Lung microvascular endothelial cell (primary cell): ENCODE measurements at places on chromosomes 2 and 18.

DNA sequence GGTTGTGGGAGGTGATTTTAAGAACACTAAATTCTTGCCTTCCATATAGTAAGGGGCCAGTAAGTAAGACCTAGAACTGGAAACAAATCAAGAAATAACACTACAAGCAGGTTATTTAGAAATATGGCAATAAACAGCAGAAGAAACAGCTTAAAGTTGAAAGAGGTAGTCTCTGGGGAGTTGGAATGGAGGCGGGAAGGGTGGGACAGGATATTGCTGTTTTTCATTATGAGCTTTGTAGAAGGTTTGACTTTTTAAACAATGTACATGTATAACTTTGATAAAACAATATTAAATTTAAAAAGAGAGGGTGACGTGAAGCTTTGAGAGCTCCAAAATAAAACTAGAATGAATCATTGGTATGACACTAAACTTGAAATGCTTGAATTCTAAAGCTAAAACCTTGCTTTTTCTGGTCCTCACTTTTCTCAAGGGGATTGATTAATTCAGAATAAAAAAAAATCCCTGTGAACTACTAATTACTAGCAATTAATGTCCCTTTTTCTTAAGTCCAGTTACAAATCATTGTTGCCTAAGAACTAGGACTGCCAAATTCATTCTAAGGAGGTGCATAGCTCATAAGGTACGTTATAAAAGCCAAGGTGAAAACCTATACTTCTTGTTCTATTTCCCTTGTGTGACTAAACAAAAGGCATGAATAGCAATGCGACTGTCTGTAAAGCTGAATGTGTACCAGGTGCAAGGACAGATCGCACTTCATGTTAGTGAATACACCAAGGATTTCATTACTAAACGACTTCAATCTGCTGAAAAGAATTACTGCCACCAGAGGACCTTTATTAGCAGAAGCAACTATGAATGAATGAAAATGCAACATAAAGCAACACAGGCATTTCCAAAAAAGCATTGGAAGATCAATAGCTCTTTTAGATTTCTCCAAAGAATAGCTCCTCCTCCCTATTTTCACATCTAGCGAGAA is 177.5 kb downstream of the RBM43 start:
- no peak for DNase-seq

DNA sequence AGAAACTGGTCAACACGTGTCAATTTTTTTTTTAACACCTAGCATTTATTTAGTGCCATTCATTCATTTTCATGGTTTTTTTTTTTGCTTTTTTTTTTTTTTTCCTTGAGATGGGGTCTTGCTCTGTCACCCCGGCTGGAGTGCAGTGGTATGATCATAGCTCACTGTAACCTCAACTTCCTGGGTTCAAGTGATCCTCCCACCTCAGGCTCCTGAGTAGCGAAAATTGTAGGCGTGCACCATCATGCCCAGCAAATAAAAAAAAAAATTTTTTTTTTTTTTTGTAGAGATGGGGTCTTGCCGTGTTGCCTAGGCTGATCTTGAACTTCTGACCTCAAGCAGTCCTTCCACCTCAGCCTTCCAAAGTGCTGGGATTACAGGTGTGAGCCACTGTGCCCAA is 21.1 kb downstream of the USP14 start:
- no peak for DNase-seq

- DNase-seq, result no peak
These were observed 28.6 kb downstream of the GREB1 start for GRCh38 chr2:11562476-11562875.

- no peak for DNase-seq
These were observed 633.2 kb upstream of the PKDCC start for GRCh38 chr2:41414486-41415230.

DNA sequence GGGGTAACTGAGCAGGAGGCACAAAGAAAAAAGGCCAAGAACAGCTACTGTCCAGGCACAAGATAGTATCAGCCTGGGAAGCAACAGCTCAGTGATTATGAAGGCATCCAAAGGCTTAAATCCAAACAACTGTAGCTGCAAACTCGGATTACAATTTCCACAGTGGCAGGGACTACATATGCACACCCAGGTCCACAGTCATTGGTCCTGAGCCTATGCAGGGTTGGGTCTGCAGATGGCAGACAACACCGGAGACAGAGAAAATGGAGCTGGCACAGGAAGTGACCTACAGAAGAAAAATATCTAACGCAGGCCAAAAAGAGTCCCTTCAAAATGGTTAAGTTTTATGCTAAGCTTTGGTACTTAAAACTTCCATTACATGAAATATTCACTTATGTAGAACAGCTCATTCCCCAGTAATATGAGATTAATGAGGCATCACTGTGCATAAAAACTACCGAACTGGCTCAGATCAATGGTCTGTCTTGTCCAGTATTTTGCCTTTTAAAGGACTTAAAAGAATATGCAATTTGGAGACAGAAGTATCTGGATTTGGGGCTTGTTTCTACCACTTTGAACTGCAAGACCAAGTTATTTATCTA is 132.1 kb downstream of the SUCLG1 start:
- DNase-seq, result no peak

DNA sequence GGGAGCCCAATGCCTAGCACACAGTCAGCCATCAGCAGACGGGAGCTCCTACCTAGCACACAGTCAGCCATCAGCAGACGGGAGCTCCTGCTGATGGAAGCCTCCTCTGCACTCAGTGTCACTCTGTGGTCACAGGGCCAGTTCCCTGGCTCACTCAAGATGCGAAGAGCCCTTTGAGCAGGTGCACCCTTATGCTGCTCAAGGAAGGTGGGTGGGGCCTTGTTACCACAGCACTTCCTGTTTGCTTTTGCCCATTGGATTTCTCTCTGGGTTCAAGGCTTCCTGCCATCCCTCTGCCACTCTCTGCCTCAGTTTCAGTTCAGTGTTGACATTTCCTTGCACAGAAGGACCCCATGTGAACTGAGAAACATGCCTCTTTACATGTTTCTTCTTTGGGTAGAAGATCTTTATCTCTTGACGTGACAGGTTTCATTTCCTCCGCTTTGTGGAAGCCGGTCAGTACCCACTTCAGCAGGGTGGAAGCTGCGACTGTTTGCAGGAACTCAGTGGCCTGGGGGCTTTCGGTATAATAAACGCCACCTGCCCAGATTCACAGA is 11.6 kb downstream of the TRIB2 start:
- no peak for DNase-seq

DNA sequence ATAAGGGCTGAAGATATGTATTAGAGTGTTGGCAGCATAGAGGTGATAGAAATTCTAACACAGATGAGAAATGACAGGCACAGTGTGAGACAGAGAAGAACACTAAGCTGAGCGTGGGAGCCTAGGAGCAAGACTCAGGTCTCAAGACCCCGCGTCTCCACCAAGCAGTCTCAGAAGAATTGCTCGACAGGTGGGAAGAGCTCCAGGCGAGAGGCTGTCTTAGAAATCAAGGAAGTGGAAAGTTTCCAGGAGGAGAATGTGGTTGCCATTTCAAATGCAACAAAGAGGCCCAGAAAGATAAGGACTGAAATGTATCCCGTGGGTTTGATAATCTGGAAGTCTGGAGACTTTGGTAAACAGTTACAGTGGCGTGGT is 31.5 kb upstream of the CAB39 start:
- DNase-seq, result no peak

GRCh38 chr2:161604901-161605300 is 19.3 kb upstream of the SLC4A10 start:
- no peak for DNase-seq
